ENCODE measurements at places on chromosomes 5 and 9. TPM values are rescaled to one million over a fixed set of nuclear protein-coding genes. Genes with fewer than 3 reads are reported as not detected.

GRCh38 chr9:98341157-98342097 is 86.0 kb upstream of the TBC1D2 start:
- DNase-seq, result no peak

GRCh38 chr5:172109749-172110148 is 78.3 kb downstream of the STK10 start:
- DNase-seq, result no peak

DNA sequence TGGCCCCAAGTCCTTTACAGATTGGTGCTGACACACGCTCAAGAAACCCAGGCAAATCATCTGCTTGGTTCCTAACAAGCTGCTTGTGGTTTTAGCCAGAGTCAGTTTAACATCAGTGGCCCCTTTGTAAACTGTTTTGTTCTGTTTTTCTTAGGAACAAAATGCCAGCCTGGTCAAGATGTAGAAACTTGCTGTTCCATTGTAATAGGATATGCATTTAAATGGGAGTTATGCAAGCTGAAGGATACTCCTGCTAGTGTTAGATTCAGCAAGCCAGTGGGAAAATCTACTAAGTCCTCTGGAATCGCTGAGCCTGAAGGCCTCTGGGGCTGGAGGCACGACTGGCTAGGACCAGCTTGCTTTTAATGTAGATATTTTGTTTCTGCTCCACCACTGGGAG is 391.1 kb downstream of the TLE4 start:
- DNase-seq, result no peak

GRCh38 chr5:172736508-172737135 is 34.4 kb downstream of the DUSP1 start:
- no peak for DNase-seq

DNA sequence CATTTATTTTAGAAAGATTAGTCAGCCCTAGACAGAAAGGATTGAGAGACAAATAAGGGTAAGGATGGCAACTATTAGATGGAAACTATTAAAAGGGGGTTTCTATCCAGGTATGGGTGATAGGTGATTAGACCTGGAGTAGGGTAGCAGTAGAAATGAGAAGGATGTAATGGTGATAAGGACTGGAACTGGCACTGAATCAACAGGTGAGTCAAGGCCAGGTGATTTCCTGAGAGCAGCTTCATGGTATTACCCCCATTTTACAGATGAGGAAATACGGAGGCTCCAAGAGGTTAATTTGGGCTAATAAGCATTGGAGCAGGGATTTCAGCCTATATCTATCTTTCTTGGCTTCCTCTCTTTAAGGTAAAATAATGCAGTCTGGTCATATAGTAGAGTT is 55.7 kb downstream of the CAST start:
- no peak for DNase-seq

The CDX1 gene
- not detected for total RNA-seq

Data from MG63 (cell line).